ENCODE measurements at places on chromosomes 13 and 19. TPM values are rescaled to one million over a fixed set of nuclear protein-coding genes. Genes with fewer than 3 reads are reported as not detected.

The C1QTNF9B gene
- total RNA-seq = not detected

The PRR20C gene
- total RNA-seq = not detected

The C13orf46 gene
- 0.16 TPM for total RNA-seq

The CD22 gene
- total RNA-seq = 1.6 TPM
